GM03348 (cell line): ENCODE measurements at places on chromosomes 7 and 10.

DNA sequence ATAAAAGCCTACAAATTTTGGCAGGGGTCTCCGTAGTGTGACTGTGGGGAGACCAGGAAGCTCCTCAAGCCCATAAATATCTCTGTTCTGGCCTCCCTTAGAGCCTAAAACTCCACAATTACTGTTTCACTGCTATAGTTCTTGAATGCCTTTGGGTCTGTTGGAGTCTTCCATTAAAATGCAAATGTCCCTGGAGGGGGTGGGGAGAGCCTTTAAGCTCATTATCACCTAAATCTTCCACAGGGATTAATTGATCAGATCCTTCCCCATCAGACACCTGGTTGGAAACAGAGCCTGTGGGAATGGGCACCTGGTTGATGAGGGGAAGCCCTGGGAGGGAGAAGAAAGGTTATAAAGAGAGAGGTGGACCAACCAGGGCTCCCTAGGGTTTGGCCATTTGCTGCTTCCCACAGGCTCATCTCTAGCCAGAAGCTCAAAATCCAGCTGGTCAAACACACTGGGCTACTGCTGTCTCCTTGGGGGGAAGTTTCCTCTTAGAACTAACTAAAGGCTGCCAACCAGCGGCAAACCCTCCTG lies 718.2 kb downstream of the LRMDA start:
- DNase-seq: no peak

DNA sequence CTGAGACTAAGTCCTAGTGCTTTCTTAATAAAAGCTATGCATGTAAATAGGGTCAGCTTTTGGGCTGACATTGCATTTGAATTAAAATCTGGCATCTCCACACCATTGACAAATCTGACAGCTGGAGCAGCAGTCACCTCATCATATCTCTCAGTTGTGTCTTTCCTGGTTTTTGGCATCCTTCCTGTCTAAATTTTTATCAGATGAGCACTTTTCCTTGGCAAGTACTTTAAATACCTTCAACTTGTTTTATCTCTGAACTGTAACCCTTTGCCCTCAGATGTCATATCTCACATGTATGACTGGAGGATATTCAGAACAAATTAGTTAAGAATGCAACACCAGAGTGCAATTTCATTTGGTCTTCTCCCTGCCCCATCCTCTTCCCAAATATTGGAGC lies 1066.2 kb downstream of the LRMDA start:
- no peak for DNase-seq

GRCh38 chr10:71465551-71466252 lies 69.0 kb downstream of the CDH23 start:
- no peak for DNase-seq

- DNase-seq: no peak
Measured at GRCh38 chr7:132758986-132759385, 182.7 kb upstream of the PLXNA4 start.

DNA sequence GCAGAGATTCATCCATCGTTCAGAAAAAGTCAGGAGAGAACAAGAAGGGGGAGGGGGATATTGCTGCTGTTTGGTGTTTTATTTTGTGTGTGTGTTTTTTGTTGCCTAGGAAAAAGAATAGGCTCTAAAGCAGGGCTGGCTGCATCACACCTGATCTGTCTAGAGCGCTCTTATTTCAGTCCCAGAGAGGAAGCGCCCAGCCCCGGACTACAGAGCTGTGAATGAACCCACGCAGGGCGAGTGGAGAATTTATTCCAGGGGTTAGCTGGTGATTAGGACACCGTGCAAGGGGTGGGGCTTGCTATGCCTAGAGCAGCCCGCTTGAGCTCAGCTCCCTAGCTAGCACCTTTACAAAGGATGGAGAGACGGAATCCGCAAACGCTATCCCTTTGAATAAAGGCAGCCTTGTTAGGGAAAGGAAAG lies 621 bp upstream of the FAM13C start:
- DNase-seq: peak; percentile 55

DNA sequence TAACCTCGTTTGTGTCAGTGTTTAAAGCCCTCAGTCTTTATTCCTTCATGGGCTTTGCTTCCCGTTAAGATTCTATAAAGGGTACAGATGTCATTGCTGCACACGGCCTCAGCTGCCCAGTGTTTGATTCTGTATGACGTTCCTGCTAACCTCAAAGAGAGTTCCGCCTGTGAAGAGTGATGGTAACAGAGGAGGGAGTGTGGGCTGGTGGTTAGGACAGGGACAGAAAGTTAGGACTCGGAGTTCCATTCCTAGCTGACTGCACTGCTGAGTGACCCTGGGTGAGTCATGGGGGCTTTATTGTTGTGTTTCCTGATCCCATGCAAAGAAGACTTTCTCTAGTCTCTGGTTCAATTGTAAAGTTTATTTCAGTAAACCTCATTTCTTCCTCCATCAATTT lies 227.1 kb downstream of the DYNC1I1 start:
- DNase-seq: no peak

DNA sequence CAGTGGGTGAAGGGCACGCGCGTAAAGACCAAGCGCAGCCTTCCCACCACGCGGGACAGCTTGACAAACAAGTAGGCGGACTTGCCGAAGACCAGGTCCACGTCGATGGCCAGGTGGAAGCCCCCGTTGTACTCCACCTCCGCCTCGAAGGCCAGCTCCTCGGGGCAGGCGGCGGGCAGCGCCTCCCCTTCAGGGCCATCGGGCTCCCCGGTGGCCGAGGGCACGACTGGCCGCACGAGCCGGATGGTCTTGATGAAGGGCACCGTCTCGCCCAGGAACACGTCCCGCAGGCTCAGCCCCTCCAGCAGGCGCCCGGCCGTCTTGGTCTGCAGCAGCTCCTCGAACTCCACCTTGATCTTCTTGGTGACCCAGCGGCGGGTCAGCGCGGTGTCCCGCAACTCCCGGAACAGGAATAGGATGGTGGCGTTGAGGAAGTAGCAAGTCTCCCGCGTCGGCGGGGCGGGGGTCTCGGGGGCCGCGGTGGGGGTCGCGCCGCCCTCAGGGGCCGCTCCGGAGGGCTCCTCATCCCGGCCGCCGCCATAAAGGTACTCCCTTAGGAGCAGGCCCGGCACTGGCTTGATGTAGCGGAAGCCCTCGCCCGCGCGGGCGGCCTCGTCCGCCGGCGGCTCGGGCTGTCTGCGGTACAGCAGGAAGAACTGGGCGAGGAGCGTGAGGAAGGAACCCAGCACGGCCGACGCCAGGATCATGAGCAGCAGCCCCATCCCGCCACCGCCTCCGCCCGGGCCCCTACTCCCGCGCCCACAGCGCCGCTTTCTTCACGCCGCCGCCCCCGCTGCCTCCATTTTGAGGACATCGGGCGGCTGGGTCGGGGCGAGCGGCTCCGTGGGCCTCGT lies 507 bp downstream of the PDZD8 start:
- peak; percentile 34 for DNase-seq
